Epithelial cell of prostate (primary cell): ENCODE measurements at places on chromosomes 6 and 20.

DNA sequence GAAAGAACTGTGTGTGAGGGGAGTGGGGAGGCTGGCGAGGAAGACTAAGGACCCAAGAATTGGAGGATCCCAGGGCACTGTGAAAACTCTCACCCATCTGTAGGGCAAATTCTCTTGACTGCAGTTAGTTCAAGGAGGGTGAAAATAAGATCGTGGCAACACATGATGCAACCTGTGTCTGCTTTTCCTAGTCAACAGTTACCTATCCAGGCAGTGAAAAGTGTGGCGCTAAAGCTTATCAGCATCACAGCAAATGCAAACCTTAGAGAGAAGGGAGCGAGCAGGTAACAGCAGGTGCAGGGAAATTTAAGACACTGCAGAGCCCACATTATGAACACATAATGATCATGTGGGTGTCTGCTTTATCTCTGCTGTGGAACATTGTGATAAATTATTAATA is 97.7 kb upstream of the SGK1 start:
- DNase-seq = no peak

DNA sequence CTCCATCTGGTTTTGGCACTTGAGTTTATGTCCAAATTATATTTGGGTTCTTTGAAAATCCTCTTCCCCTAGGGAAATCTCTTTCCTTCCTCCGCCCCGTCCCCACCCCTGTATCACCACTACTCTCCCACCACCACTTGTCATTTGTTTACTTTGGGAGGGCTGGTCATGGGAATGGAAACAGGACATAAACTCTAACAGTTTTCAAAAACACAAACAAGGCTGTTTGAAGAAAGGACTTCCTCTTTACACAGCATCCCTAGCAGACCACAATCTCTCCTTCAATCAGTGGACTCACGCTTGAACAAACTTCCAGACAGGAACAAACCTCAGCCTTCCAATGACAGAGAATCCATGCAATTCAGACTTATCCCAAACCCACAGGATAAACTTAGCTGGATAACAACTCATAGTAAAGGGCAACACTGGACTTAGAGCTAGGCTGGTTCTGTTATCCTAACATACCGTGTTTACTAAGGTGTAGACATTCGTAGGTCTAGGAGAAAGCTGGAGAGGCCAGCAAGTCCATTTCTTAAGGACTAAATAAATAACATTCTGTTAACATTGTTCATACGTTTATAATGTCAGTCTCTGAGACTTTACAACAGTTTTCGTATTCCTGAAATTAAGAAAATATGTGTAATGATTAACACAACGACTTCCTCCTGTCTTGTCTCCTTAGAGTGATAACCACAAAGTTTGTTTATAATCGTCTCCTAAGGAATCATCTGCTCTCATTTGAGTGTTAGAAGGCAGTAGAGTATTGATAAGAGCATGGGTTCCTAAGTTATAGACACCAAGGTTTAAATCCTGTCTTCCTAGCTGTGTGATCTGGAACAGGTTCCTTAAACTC is 44.1 kb upstream of the CTAGE9 start:
- no peak for DNase-seq

- no peak for DNase-seq
Measured at GRCh38 chr6:150800674-150801314, 64.7 kb upstream of the MTHFD1L start.

DNA sequence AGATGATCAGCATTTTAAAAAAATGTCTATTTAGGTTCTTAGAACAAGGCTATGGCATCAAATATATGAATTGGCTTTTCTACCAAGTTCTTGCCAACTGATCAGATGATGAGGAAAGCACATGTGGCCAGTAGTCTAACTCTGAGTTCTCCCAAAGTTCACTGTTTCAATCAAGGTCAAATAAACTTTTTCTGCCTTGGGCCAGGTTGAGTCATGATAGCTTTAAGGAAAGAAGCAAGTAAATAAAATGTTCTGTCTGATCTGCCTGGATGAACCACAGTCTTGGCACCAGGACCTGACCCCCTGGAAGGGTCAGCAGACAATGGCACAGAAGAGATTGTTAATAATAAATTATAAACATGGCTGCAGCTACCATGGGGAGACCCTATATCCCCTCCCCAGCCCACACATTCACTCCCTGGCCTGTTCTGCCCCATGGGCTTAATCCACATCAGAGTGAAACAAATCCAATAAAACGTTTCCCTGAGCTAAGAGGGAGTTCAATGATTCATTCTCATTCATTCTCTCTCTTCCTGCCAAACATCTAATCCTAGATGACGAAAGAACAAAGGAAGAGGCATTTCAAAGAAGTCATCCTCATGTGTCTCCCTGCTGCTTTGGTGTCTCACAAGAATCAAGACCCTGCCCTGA is 661.6 kb downstream of the DHX35 start:
- DNase-seq = peak; percentile 33

DNA sequence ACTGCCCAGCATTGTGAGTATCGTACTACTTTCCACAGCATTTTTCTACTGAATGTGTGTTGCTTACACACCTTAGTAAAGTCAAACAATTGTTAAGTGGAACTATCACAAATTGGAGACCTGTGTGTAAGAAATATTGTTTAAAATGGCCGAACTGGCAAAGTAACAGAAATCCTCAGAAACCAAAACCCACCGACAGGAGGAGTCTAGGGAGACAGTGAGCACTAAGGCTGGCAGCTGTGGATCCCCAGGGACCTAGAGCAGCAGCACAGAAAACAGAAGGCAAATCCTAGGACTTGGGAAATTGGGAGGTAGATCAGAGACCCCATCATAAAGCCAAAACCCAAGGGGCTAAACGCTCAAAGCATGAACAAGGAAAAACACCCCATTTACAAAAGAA is 69.9 kb downstream of the SESN1 start:
- DNase-seq = no peak

- no peak for DNase-seq
Measured at GRCh38 chr6:122571888-122572287, 38.3 kb upstream of the PKIB start.

GRCh38 chr6:19928461-19928860 is 91.3 kb downstream of the ID4 start:
- DNase-seq = no peak

DNA sequence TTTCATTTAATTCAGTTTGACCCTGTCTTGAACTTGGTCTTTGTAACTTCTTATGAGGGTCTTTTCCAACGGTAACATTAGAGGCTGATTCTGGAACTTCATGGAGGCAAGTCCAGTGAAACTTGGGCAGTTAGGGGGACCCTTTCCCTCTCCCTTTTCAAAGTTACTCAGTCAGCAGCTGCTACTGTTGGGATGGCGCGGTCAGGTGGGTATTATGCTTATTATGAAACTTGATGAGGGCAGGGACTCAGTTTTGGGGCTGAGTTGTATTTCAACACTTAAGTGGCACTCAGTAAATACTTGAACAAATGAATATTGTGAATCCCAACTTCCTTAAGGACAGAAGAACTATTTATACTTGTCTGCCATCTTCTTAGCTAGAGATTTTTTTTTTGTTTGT is 20.8 kb downstream of the TOP1 start:
- DNase-seq = no peak

DNA sequence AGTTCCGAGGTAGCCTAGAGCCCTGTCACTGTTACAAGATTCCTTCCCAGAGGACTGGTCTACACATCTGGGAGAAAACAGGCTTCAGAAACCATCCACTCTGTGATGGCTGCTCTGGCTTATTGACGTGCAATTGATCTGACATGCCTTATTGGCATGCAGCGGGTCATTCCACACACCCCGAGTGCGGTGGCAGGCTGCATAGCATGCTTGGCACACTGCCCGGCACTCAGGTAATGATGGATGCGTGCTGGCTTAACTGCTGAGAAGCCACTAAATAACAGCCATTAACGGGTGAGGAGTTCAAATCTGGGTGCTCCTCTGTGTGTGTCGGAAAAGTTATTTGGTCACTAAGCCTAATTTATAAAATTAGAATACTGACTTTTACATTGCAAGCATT is 67.9 kb upstream of the CDH4 start:
- DNase-seq = no peak

DNA sequence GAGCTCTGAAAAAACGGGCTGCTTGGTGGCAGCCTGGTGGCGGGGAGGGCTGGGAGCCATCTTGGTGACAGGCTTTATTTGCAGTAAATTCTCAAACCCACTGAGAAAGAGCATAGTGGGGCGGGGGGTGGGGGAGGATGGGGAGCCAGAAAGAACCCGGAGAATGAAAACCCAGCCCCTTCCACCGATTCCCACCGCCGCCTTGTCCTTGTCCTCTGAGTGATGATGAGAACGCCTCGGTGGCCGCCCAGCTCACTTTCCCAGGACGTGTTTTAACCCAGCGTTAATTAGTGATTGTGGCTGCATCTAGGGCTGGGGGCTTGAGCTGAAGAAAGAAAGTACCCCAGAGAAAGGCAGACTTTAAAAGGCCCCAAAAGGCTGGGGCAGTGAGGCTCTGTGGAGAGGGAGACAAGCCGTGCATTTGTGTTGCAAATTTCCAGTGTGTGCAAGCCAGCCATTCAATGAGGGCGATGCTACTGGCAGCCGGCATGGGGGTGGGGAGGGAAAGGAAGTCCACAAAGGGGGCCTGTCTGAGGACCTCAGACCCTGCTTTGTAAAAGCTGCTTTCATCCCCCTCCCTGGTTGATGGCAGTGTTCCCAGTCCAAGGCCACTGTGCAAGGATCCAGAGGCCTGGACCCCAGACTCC is 6.2 kb upstream of the GHRH start:
- no peak for DNase-seq
